ENCODE measurements at places on chromosomes 5 and 9.

- no peak for DNase-seq
Measured at GRCh38 chr5:164098979-164099378, 593.6 kb downstream of the MAT2B start.

GRCh38 chr5:68465133-68465532 is 249.6 kb downstream of the PIK3R1 start:
- no peak for DNase-seq

DNA sequence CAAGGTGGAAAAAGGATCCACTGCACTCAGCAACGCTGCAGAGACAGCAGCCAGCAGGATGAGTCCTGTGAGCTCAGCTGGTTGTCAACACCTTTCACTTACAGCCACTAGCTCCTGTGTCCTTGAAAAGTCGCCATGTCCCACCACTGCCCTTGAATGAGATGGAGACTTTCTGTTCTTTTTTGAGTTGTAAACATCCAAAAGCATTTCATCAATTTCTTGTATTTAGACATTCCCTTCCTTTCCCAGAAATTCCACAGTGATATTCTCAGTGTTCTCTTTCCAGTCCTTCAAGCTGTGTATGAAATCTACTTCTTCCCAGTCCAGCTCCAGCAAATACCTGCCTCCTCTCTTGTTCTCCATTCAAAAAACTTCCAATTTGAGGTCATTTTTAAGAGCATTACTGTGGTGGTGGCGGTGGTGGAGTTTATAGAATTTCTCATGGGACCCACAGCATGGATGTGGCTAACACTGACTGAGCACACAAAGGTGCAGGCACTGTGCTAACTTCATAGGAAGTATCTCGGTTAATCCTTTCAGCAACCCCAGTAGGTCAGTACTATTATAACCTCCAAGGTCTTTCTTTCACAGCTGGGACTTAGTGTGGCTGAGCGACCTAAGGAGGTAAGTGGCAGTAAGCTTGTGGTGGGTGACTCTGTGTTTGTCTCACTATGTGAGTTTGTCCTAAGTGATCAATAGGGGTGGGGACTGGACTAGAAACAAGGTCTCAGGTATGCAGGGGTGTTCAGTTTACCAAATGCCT is 15.0 kb upstream of the GPX3 start:
- DNase-seq: no peak

GRCh38 chr9:125850106-125850632 is 103.0 kb downstream of the PBX3 start:
- DNase-seq: no peak

GRCh38 chr5:172436078-172436878 is 18.0 kb downstream of the SH3PXD2B start:
- DNase-seq: no peak

DNA sequence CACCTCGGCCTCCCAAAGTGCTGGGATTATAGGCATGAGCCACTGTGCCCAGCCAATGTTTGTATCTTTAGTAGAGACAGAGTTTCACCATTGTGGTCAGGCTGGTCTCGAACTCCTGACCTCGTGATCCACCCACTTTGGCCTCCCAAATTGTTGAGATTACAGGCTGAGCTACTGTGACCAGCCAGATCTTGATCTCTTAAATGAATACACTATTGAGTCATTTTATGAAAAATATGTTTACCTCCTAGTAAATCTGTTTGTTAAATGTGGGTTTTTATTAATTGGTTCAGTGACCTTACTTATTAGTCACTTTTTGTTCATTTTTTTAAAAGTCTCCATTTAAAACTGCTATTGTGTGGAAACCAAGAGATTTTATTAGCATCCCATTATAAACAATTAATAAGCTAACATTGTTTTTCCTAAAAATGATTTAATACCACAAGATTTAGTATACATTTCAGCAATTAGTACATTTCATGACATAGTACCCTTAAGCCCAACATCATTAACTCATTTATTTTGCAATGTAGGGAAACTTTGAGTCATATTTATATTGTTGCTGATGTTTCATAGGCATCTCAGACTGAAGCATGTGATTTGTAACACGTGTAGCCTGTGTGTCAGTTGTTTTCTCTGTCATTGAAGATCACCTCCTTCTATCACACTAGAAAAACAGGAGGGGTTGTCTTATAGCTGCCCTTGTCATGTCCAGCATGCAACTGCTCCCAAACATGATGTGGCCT is 261.2 kb downstream of the TAF11L14 start:
- DNase-seq: no peak

DNA sequence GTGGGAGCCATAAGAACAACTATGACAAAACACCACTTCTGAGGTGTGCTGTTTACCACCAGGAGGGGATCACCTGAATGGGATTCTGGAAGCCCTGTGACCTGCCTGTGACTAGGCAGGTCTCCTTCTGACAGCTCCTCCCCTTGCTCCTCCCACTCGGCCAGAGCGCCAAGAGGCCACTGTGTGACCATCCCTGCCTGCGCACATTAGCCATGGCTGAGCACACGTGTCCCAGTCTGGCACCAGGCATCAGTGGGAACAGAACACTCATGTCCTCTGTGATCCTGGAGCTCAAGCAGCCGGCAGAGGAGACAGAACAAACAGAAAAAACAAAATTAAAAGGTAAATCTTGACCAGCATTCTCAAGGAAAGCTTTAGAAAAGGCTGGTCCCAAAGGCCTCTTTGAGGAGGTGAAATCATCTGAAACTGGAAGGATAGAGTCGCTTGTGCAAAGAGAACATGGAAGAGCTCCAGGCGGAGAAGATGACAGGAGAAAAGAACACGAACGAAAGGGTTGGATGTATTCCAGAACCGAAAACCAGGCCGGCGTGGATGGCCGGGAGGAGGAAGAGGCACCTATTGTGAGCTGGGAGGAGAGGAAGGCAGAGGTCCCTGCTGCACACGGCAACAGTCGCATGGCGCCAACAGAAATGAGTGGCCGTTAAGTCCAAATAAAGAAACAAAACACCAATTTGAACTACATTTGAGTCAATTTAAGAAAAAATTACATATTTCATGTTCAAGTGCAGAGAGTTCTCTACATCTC is 5.1 kb downstream of the MED10 start:
- DNase-seq: no peak

DNA sequence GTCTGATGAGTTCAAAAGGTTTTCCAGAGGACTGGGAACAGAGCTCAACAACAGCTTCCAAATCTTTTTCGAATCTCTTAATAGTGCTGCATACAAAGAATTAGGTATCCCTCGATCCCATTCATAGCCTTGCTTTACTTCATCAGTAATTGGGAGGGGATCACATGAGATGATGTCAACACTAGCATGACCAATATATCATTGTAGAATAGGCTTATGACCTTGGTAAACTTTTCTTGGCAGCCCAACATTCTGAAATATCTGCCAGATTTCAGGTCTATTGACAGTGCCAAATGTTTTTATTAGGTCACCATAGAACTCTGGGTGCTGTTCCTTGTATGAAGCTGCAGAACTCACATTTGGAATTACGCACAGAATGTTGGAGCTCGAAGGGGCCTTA is 228.9 kb downstream of the FGF10 start:
- DNase-seq: no peak

DNA sequence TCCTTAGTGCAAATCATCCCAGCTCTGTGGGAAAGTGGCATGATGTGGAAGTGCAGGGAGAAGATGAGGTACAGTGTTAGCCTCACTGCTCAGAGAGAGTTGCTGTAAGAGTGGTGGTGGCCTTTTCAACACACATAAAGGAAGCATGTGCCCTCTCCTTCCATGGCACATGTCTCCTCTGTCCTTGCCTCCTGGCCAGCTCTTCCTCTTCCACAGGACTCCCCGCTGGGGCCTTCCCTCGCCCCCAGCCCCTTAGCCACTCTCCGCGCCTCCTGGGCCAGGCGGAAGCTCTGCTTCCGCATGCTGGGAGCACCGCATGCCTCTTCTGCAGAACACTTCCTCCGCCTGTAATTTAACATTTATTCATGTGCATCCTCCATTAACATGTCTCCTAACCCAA is 4.8 kb upstream of the KCNMB1 start:
- DNase-seq: no peak

GRCh38 chr9:31542384-31543055 is 841.9 kb upstream of the ACO1 start:
- no peak for DNase-seq

GRCh38 chr5:171706736-171707441 is 78.7 kb upstream of the SMIM23 start:
- DNase-seq: no peak

- no peak for DNase-seq
Measured at GRCh38 chr5:159975462-159976019, 33.4 kb upstream of the TTC1 start.

DNA sequence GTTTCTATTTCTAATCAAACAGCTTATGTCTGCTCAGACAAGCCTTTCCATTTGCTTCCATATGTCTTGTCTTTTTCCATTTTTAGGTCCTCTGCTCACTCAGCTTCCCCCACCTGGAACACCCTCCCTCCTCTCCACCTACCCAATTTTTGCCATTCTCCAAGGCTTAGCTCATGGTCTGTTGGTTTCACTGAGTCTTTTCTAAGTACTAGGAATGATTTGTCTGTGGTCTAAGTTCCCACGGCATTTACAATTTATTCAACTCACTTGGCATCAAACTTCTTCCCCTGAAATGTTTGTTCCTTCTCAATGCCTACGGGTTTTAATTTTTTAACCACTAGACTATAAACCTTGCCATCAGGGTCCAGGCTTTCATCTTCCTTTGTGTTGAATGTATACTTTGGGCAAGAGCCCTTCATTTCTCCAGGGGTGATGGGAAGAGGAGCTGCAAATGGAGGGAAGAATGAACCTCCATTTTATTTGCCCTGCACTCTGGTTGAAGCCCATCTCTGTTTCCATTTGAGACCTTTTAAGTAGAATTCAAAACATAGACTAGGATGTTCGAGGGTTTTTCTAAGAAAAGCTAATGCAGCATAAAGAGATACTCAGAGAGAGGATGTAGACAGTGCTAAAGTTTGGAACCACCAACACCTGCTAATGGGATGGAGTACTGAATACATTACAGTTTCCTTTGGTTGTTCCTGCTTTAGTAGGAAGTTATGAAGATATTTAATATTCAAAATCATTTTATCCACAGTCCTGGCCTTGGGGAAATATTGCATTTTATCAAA is 104.0 kb downstream of the PTTG1 start:
- no peak for DNase-seq

- DNase-seq: peak; percentile 7
Measured at GRCh38 chr9:129276486-129277230, 98.6 kb upstream of the IER5L start.

- DNase-seq: no peak
Measured at GRCh38 chr9:26061948-26062575, 383.8 kb upstream of the TUSC1 start.

DNA sequence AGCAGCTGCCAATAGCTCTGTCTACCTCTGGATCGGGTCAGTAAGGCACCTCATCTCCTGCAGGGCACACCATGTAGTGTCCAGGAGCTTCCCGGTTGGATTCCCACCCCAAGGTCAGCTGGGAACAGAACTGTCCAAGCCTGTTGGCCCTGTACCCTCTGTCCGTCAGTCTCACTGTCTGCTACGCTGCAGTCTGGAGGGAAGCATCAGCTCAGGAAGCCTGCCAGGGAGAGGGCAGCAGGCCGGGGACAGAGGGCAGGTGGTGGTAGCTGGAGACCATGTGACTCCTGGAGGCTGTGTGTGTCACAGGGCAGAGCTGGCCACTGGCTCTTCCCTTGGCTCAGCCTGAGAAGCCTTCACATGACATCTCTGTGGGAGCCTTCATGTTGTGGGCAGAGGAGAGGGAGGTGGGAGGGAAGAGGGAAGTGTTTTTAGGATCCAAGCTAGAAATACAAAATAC is 134.5 kb downstream of the SEC61B start:
- DNase-seq: no peak

DNA sequence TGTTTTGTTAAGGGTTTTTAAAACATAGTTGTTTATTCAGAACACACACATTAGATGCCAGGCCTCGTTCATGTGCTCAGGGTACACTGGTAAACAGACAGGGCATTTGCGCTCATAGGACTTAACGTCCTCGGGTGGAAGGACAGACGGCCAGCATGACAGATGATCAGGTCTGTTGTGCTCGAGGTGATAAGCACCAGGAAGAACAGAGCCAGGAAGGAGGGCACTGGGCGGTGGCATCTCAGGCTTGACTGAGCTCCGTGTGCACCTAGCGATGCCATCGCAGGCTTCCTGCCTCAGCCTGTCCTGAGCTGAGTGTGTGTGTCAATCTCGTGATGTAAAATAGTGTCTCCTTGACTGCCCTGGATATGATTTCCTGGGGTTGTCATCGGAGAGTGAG is 96.5 kb downstream of the EHMT1 start:
- peak; percentile 39 for DNase-seq

- DNase-seq: no peak
Measured at GRCh38 chr9:136750526-136750925, 2.2 kb upstream of the LCN6 start.

- no peak for DNase-seq
Measured at GRCh38 chr5:59218424-59219045, 635.7 kb downstream of the RAB3C start.

DNA sequence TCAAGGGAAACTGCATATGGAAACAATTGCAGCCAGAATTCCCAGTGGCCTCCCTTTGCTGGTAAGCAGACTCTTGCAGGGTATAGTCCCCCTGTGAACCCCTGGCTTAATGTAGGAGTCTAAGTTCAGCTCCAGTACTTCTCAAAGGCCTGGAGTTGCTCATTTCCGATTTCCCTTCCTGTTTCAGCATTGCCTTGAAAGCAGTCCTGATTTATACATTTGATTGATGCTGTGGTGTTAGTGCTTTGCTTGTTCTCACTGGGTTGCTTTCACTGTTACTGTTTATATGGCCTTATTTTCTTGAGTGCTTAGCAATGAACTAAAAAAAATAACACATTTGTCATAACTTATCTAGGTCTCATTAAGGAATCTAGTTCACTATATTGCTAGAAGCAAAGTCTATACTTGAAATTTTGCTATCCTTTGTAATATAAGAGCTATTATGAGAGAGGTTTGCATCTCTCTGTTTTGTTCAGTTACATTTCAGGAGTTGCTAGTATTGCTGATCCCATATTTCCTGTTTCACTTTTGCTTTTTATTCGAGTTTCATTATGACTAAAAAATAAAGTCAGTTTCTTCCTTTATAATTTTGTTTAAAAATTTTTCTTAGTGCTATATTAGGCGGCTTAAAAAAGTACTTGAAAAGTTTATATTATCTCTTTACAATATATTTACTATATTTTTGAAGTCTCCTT is 122.4 kb upstream of the NMUR2 start:
- no peak for DNase-seq

GRCh38 chr5:14105718-14106410 is 37.3 kb upstream of the TRIO start:
- DNase-seq: no peak

All from activated B cell treated with CpG ODN at 0.5 μM for 24 hours (primary cell).